ENCODE measurements at places on chromosomes 5 and 9.
A peak's percentile ranks its signal among the peaks of the same experiment; 100 is the strongest.

GRCh38 chr5:109225716-109226625, 183.8 kb downstream of the PJA2 start:
- no peak for DNase-seq

DNA sequence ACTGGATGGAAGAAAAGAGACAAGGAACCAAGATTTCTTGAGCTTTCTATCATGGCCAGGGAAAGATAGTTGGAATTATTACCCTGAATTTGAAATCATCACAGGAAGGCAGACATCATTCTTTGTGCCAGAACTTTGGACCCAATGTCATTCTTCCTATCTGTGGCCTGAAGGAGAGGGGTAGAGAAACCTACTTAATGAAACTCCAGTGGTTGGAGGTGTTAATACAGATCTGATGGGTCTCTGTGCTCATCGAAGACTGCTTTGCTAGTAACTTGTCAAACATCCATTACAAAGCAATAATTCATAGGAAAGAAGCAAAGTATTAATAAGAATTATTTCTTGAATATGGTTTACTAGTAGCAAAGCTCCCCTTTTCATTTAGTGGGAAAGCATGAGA, 26.9 kb downstream of the PRLR start:
- no peak for DNase-seq

GRCh38 chr5:39284552-39284951, 65.2 kb upstream of the FYB1 start:
- no peak for DNase-seq

DNA sequence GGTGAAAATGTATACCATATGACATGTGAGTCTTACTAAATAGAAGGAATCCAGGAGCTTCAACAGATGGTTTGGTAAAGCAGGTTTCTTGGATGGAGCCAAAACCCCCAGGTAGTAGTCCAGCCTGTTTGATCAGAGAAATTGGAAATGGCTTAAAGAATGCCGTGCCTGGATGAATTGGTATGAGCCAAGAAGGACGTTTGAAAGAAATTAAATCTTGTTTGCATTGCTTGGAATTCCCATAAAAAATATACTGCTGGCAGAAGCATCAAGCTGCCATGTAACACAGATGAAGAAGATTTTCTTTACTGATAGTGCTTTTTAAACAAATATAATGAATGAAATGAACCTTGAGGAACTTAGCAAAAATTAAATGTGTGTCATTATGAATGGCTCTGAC, 176.3 kb downstream of the NPR3 start:
- DNase-seq, result no peak

DNA sequence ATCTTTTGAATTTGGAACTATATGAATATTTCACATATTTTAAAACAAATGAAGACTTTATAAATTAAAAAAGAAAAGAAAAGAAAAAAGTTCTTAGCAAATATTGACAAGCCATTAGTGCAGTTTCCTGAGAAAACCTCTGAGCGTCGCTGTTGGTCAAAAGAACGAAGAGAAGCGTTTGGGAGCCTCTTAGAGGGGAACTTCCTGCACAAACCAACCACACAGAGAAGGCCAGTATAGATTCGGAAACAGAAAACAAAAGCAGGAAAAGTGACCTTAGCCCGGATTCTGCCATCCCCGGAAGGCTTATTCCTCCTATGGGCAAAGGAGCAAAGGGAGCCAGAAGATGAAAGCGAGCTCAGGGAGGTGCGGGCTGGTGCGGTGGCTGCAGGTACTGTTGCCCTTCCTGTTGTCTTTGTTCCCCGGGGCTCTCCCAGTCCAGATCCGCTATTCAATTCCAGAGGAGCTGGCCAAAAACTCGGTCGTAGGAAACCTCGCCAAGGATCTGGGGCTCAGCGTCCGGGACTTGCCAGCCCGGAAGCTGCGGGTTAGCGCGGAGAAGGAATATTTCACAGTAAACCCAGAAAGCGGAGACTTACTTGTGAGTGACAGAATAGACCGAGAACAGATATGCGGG, at the start of gene PCDHGB2:
Gene PCDHGB2 (plus strand): TSS at position 205 of the 637 bp plus-strand sequence. CDS start 142 bp downstream, at position 347.
- DNase-seq, result peak; percentile 38

DNA sequence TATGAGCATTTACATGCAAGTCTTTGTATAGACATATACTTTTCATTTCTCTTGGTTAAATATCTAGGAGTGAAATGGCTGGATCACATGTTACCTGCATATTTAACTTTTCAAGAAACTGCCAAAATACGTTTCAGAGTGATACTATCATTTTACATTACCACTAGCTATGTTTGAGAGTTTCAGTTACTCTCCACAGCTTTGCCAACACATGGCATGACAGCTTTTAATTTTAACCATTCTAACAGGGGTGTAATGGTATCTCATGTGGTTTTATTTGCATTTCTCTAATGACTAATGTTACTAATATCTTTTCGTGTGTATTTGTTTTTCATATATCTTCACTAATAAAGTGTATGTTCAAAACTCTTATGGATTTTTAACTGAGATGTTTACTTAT, 99.8 kb downstream of the DTWD2 start:
- no peak for DNase-seq
